ENCODE measurements at places on chromosomes 12 and 14. TPM values are rescaled to one million over a fixed set of nuclear protein-coding genes. Genes with fewer than 3 reads are reported as not detected.

The RERG gene
- total RNA-seq: not detected

The KLHDC1 gene
- total RNA-seq: 2.7 TPM

The MYF5 gene
- not detected for total RNA-seq

The MUCL1 gene
- not detected for total RNA-seq

GRCh38 chr14:69483765-69484443 is 624 bp upstream of the PLEKHD1 start:
- no peak for DNase-seq

GRCh38 chr14:90277581-90278198 is 21.3 kb downstream of the PSMC1 start:
- no peak for DNase-seq

DNA sequence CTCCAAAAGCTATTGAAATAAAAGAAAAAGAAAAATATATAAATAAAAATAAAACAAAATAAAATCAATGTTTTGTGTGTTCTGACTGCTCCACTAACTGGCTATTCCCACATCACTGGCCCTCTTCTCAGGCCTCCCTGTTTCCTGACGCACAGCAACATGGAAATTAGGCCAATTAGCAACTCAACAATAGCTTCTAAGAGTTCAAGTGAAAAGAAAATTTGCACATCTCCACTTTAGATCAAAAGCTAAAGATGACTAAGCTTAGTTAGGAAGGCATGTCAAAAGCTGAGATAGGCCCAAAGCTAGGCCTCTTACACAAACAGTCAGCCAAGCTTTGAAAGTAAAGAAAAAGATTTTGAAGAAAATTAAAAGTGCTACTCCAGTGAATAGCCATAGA is 200.8 kb downstream of the DUSP6 start:
- DNase-seq: no peak

DNA sequence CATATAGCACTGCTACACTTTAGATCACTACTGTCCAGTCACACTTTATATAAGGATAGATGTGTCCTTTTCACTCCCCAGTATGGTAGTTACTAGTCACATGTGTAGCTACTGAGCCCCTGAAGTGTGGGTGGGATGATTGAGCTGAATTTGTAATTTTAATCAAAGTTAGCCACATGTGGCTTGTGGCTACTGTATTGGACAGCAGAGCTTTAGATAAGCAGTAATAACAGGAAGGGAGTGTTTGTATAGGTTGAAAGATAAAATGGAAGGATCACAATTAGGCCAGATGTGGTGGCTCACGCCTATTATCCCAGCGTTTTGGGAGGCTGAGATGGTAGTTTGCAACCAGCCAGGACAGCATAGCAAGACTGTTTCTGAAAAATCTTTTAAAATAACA is 23.5 kb downstream of the NAA30 start:
- DNase-seq: no peak

GRCh38 chr12:98741556-98742265 is 96.6 kb downstream of the APAF1 start:
- DNase-seq: no peak

DNA sequence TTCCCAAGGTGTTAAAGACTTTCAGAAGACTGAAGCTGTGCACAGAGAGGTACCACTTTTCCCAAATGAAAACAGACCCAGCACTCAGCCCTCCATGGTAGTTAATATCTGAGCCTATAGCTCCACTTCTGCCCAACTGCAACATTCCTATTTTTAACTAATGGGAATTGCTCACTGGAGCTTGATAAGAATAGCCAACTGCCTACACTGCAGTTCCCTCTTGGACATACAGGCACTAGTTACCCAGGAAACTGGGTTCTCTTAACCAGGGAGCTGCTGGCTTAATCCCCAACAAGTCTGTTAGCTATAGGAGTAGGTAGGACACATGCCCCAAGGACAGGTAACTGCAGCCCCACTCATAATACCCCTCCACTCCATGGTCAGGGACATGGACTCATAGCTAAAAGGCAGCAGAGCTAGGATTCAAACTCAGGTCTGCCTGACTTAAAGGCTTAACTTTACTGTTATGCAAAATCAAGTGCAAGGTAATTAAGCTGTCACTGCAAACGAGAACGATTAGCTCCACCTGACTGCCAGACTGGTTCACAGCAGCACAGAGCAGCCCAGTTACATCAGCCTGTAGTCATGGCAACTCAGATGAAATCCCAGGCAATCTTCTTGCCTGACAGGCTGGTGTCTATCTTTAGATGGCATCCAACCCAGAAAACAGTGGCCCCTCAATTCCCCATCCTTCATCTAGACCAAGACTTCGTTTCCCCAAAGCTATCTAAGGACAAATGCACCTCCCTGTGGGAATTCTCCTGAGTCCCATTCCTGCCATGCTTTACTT is 77.1 kb upstream of the ACTN1 start:
- no peak for DNase-seq

- DNase-seq: no peak
Observed at GRCh38 chr14:30283822-30284446, 275.0 kb upstream of the G2E3 start.

DNA sequence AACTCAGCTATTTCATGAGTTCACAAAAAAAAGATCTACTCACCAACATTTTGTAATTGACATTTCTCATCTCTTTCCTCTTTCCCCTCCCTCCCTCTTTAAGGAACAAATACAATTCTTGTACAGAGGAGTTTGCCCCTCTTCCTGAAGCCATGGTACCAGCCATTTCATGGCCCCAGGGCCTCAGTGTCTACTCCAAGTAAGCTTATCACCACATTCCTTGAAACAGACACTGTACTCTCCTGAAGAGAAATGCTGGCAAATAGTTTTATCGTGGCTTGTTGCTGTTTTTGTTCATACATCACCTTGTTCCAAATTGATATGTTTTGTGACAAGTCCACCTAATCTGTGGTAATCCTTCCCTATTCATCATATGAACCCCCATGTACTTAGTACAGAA is 29.7 kb upstream of the IGF1 start:
- DNase-seq: no peak

DNA sequence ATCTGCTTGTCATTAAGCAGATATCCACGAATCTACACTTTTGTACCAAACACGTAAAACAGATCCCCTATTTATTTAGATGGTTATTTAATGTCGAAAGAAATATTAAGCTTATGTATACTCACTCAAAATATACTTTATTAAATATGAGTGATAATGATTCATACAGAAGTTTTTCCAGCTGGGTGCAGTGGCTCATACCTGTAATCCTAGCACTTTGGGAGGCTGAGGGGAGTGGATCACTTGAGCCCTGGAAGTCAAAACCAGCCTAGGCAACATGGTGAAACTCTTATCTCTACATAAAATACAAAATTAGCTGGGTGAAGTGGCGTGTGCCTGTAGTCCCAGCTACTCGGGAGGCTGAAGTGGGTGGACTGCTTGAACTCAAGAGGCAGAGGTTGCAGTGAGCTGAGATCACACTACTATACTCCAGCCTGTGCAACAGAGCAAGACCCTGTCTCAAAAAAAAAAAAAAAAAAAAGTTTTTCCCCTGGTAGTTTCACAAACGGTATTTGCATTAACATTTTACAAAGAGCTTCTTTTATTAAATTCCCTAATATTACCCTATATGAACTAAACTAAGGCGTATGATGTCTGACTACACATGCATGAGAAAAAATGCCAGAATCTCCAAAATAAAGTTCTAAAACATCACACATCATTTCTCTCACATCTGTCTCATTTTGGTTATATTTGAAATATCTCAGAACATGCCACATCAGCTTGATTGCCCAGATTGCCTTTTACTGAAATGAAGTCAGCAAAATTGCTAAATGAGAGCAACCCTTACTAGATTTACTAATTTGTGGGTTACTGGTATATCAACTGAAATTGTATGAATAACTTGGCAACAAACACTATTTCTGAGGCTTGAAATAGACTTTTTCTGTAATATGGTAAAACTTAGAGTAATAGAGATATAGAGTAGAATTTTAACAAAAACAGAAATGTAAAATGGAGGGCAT is 74.9 kb downstream of the PAWR start:
- DNase-seq: no peak

GRCh38 chr12:67697443-67697842 is 48.9 kb downstream of the DYRK2 start:
- no peak for DNase-seq

DNA sequence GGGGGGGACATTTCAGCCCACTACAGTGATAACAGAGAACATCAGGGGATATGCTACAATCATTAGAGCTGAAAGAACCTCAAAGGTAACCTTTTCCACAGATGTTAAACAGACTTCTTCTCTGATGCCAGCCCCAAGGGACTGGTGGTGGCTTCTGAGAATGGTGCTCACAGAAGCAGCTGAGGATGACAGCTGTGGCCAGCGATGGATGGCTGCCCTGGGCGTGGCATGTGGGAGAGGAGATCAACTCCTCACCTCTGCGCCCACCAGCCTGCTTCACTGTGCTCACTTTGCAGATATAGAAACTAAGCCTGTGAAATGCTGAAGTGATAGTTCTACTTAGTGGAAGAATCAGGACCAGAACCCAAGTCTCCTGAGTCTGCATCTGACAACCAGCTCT is 33.0 kb downstream of the FOXN3 start:
- DNase-seq: no peak
